Stimulated activated CD8-positive, alpha-beta memory T cell treated with anti-CD3 and anti-CD28 coated beads, Interleukin-4, amount 100 ng/mL, for 48 hours (primary cell): ENCODE measurements at places on chromosomes 2 and 18.

GRCh38 chr2:216574046-216574445, 59.2 kb upstream of the IGFBP2 start:
- no peak for DNase-seq

GRCh38 chr2:169891593-169892298, 64.5 kb downstream of the UBR3 start:
- DNase-seq = no peak

GRCh38 chr18:12443551-12443950, 35.8 kb downstream of the PRELID3A start:
- DNase-seq = no peak

GRCh38 chr2:153165021-153165420, 313.5 kb downstream of the RPRM start:
- no peak for DNase-seq

DNA sequence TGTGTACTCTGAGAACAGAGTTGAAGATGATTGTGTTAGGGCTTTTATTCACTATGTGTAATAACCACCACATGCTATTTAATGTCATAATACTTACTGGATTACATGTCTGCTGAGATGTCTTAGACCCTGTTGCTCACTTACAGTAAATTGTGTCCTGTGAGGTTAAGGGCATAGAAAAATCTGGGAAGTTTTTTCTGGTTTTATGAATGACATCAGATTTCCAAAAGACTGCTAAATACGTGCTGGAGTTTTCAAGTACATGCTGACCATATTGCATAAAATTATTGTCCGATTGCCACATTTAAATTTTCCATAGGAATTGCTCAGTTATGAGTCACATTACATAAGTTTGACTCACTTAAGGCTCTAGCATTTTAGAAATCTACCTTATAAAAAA, 96.7 kb upstream of the COL5A2 start:
- DNase-seq = no peak

- no peak for DNase-seq
Observed at GRCh38 chr2:74537140-74537539, 7.4 kb downstream of the HTRA2 start.

- DNase-seq = no peak
Observed at GRCh38 chr2:163467251-163467630, 268.6 kb downstream of the FIGN start.

DNA sequence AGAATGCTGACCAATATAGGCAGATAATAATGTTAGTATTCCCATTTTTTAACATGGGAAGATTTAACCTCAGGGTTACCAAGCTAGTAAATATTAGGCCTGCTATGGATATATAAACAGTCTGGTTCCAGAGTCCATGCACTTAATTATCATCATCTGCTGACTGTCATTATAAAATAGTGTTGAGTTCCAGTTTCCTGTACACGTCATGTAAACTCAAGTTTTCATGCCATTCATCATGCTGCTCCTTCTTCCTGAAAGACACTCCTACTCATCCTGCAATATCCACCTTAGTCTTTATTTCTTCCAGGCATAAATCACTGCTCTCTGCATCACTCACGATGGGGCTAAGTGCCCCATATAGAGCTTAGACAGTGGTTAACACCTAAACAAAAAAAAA, 420.8 kb upstream of the SPHKAP start:
- no peak for DNase-seq

GRCh38 chr2:73561422-73561821, 80.8 kb downstream of the NAT8 start:
- no peak for DNase-seq

GRCh38 chr2:64313398-64313723, 140.6 kb upstream of the LGALSL start:
- DNase-seq = no peak

GRCh38 chr2:101011152-101011551, 9.1 kb downstream of the RPL31 start:
- no peak for DNase-seq

DNA sequence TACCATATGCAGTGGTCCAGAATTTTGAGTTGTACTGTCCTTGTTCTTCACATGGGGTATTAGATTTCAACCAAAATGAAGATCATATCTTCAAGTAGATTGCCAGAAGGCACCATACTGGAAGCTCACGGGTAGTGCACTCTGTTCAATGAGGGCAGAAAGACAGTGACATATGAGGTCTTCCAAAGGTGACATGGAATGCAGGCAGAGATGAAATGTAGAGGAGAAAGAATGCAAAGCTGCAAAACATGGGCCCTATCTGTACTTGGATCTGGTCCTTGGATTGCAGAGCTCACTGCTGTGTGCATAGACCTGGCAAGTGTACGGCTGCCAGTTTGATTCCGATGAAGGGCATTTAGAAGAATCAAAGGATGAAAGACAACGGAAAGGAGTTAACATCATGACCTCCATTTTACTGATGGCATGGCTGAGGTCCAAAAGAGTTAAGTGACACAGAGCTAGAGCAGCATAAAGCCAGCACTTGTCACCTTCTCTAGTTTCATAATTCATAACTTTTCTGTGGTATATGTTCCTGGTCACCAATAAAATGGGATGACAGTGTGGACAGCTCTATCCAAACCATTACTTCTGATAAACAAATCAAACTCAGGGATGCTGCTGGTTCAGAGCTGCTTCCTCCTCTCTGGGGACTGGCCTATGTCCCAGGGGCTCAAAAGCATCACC, 64.7 kb downstream of the BCL2 start:
- no peak for DNase-seq

DNA sequence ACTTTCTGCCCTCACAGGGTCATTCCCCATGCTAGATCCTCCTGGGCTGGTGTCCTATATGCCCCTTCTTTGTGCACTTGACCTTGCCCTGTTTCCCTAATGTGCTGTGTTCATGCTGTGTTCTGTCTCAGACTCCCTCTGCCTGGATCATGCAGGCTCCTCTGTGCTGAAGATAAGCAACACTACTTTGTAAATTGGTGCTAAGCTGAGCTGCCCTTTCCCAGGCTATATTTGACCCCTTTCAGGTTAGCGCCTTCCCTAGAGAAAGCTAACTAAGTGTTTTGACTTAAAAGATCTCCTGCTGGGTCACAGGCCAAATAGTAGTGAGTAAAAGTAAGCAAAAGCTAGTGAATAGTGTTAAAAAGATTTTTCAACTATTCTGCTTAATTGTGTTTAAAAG, 257.2 kb upstream of the RGPD4 start:
- DNase-seq = no peak

- DNase-seq = no peak
Observed at GRCh38 chr2:40955635-40956034, 503.7 kb upstream of the SLC8A1 start.

DNA sequence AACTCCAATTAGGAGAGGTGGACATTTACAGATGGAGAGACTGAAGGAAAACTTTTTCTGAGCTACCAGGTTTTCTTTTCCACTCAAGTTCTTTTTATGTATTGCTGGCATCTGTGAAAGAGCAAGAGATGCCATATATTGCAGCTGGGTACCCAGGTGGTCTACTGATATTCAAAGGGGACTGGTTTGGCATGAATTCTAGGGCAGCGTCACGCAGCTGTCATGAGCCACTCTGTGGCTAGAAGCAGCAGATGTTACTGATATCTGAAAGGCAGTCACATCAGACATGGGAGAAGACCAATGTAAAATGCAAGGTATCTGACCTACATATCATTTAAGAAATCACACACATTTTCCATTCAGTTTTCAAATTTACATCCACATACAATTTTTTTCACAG, 408.8 kb downstream of the GALNT13 start:
- DNase-seq = no peak

- DNase-seq = no peak
Observed at GRCh38 chr18:27824841-27825681, 351.9 kb downstream of the CDH2 start.

GRCh38 chr18:78268226-78268988, 711.2 kb upstream of the SALL3 start:
- no peak for DNase-seq

DNA sequence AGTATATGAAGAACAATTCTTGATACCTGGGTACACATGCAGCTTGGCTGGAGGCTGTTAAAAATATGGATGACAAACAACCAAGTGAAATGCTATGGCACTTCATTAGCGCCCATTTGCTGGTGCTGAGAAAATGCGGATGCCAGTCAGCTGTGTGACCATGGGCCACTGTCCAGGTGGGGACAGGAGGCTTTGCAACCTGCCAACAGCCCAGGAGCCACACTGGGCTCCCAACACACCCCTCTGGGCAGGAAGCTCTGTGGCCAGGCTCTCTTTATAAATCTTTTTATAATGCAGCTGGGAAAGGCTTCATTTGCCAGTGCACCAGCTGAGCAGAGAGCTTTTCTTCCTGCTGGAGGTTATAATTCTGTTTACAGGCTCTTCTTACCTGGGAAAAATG, 19.9 kb downstream of the RNF144A start:
- DNase-seq = no peak

GRCh38 chr18:25826823-25827222, 263.6 kb downstream of the SS18 start:
- no peak for DNase-seq
